ENCODE measurements at places on chromosomes 11 and 22.
A peak's percentile ranks its signal among the peaks of the same experiment; 100 is the strongest.

DNA sequence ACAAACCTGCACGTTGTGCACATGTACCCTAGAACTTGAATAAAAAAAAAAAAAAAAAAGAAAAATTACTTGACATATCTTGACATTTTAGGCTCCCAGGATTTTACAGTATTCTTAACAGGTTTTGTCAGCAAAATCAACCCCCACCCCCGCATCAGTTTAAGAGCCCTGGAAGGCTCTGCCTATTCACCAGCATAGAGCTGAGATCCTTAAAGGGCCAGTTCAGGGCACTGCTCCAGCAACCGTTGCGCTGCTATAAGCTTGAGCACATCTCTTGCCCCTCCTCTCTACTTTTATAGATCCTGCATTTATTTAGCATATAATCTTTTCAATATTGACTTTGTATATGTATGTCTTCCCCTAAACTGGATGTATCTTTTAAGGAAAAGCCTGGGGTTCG is 697 bp upstream of the PAFAH1B2 start:
- H3K27ac ChIP-seq = peak overlapping the region; percentile 76
- H3K4me3 ChIP-seq = peak overlapping the region; percentile 81
- peaks cover 15% of the 10 kb centered on the region for H3K36me3 ChIP-seq
- DNase-seq = peak; percentile 68
- no peaks in the 10 kb centered on the region for H3K27me3 ChIP-seq

DNA sequence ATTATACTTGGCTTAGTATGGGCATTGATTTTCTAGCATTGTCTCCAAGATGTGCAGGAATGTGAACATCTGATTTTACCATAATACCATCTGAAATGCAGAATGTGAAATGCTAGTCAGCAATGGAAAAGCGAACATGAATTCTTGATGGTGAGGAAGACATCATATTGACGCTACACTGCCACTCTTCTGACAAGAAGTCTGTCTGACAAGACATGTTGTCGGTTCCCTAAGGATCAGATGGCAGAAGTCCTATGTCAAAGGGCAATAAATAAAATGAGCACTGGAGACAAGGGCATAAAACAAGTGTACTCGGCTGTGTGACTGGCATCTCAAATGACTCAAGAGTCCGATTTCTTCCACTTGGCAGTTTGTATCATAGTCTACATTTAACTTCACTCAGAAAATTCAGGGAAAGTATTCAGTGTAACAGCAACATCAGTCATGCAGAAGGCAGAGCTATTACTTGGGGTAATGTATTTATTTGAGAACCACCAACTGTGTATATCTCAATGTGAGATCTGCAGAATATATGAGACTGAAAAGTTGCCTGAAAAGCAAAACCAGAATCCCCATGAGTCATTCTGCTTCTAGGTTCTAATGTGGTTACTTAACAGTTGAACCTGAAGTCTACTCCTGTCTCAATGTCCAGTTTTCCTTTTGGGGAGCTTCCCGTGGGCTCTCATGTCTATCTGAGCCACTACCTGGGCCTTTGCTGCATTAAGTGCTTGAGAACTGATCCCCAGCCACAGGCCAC is 51.5 kb downstream of the SLC17A6 start:
- H3K27me3 ChIP-seq = peaks cover 11% of the 10 kb centered on the region
- H3K36me3 ChIP-seq = no peaks in the 10 kb centered on the region
- H3K4me1 ChIP-seq = no peaks in the 10 kb centered on the region
- DNase-seq = no peak

DNA sequence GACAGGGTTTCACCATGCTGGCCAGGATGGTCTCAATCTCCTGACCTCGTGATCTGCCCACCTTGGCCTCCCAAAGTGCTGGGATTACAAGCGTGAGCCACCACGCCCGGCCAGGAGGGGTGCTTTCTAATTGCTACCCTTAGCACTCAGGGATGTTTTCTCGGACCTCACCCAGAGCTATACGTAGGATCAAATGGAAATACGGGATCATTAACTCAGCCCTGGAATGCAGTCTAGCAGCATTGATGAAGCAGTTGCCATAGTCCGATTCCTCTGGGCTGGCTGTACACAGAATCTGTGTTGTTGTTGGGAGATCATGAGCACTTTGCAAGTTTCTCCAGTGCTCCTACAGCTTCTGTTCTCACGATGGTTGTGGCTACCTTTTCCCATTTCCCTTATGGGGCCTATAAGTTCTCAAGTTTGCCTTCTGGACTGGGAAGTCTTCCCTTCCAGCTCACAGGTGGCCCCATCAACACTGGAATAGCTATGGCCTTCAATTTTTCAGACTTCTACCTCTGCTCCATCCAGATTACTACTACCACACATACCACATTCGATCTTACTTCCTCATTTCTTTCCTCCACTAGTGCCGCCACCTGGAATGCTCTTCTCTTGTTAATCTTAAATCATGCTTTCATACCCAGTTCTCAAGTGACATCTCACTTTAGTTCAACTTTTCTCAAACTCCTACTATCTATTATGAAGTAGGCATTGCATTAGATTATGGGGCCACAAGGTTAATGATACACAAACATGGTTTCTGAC is 16.1 kb upstream of the PCF11 start:
- H3K27me3 ChIP-seq = no peaks in the 10 kb centered on the region
- no peaks in the 10 kb centered on the region for H3K4me1 ChIP-seq
- H3K4me3 ChIP-seq = no peak overlapping the region
- no peak for DNase-seq

DNA sequence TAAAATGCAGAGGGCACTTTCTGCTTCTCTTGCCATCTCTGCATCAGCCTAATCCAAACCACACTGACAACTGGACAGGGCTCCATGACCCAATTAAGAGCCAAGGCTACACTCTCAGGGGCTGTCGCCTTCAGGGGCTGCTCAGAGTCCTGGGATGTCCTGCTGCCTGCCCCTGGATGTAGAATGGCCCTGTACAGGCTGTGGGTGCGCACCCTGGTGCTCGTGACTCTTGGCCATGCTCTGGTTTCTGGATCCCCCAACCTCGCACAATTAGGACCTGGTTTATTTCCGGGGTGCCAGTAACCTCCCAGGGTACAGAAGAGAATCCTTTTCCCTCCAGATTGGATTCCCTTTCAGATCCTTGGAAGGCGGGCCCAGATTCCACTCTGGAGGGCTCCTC is 11.3 kb downstream of the IFT27 start:
- no peak for DNase-seq
- H3K36me3 ChIP-seq = no peaks in the 10 kb centered on the region
- no peak overlapping the region for H3K27ac ChIP-seq
- peaks cover 8% of the 10 kb centered on the region for H3K4me1 ChIP-seq
- H3K4me3 ChIP-seq = no peak overlapping the region
- no peaks in the 10 kb centered on the region for H3K27me3 ChIP-seq

DNA sequence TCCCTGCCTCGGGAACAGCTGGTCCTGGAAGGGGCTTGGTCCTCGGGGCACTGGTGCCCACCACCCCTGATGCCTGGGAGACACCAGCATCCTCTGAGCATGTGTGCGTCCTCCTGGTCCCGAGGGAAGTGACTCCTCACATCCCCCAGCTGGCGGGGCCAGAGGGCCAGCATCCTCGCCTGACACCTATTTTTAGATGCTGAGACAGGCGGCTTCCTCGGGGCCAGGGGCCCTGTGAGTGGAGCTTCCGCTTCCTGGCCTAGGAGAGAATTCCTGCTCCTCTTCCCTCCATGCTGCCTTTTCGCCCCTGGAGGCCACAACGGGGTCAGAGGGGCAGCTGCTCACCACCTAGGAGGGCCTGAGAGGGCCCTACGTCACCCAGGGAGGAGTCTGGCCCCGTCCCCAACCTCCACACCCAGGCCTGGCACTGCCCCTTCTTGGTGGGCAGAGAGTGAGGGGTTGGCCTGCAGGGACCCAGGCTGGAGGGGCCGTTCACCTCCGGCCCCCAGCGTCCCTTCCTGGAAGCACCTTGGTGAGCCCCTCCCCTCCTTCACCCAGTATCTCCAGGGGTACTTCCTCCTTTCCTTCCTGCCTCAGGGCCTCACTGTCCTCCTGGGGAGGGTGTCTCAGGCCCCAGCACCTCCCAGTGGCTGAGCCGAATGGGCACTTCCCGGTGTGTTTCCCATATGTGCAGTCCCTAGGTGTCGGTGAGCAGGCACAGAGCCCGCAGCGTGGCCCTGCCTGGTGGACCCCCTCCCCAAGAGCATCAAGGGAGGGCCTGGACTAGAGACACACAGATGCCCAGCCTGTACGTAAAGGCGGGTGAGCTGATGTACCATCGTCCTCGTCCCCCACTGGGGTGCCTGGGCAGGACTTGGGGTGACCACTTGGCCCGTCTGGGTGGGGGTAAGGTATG is 6.1 kb downstream of the CD81 start:
- no peaks in the 10 kb centered on the region for H3K27me3 ChIP-seq
- no peak overlapping the region for H3K27ac ChIP-seq
- no peak for DNase-seq
- no peak overlapping the region for H3K4me3 ChIP-seq
- H3K4me1 ChIP-seq = no peaks in the 10 kb centered on the region
- no peaks in the 10 kb centered on the region for H3K36me3 ChIP-seq

DNA sequence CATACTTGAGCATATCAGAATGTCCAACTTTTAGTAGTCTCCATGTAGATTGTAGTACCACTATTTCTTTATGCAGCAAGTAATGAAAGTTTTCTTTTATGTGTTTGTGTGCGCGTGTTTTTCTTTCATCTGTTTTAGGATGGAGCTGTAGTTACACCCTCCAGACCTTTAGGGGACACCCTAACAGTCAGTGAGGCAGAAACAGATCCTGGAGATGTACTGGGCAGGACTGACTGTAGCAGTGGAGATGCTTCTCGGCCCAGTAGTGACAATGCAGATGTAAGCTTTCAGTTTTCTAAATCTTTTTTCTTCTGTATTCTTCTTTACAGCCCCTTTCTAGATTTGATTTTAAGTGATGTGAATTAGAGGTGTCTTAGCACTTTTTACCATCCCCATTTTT is 79.9 kb upstream of the GRIK4 start:
- H3K27me3 ChIP-seq = no peaks in the 10 kb centered on the region
- H3K27ac ChIP-seq = peak overlapping the region; percentile 74
- H3K4me3 ChIP-seq = peak overlapping the region; percentile 39
- H3K4me1 ChIP-seq = peaks cover 18% of the 10 kb centered on the region

DNA sequence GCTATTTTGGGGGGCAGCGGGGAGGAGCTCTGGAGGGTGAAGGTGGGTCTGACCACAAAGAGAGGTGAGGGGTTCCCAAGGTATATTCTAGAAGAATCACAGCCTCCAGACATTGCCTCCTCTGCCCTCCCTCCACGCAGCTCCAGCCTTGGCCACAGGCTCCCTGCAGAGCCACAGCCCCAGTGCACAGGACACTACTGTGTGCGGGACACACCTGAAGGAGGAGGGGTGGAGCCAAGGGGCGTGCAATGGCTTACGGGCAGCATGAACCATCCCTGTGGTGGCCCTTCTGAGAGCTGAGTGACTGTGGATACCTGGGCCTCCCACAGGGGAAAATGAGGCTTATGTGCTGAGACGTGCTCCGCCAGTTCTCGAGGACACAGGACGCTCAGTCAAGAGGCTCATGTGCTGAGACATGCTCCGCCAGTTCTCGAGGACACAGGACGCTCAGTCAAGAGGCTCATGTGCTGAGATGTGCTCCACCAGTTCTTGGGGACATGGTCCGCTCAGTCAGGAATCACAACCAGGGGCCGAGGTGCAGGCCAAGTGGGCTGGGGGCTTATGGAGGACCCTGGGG is 417.3 kb downstream of the SHANK2 start:
- no peak overlapping the region for H3K4me3 ChIP-seq
- DNase-seq = no peak
- no peaks in the 10 kb centered on the region for H3K27me3 ChIP-seq
- no peaks in the 10 kb centered on the region for H3K36me3 ChIP-seq
- no peaks in the 10 kb centered on the region for H3K4me1 ChIP-seq

DNA sequence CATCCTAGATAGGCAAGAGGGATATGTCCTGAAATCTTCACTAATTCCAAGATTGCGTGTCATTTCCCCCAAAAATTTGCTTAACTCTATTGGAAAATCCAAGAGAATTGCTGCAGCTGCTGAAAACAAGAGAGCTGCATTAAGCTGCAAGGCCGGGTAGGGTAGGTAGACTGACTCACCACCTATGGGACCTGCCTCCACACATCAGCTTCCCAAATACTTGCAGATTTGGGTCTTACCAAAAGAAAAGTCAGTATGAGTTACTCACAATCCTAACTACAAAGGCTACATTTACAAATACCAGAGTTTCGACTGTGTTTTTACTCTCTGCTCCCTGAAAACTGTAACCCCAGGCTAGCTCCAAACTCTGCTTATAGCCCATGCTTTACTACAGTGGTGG is 142.5 kb upstream of the TEAD1 start:
- H3K27ac ChIP-seq = no peak overlapping the region
- 0 out of 2 replicates have a peak, but pooled peaks cover 3% of the 10 kb centered on the region for H3K36me3 ChIP-seq
- H3K4me1 ChIP-seq = peaks cover 3% of the 10 kb centered on the region
- H3K27me3 ChIP-seq = no peaks in the 10 kb centered on the region
- DNase-seq = no peak
- no peak overlapping the region for H3K4me3 ChIP-seq

DNA sequence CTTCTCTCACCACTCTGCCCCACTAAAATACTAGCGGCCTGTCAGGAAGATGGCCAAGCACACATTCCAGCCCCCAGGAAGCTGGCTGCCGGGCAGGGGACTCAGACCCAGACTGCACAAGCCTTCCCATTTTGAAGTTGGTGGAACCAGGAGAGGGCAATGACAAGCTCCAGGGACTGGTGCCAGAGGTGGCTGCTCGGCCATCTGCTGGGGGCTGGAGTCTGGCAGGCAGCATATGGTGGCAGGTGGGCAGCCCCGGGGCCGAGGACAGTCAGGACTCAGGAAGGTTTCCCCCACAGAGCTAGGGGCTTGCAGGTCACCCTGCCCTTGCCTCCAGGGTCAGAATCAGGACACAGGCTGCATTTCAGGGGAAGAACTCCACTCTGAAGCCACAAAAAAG is 22.6 kb downstream of the KCNJ5 start:
- H3K4me3 ChIP-seq = no peak overlapping the region
- peaks cover 18% of the 10 kb centered on the region for H3K27me3 ChIP-seq
- H3K36me3 ChIP-seq = no peaks in the 10 kb centered on the region

GRCh38 chr22:44344407-44344806 is 31.7 kb upstream of the SHISAL1 start:
- H3K27ac ChIP-seq = no peak overlapping the region
- H3K4me1 ChIP-seq = no peaks in the 10 kb centered on the region
- no peaks in the 10 kb centered on the region for H3K36me3 ChIP-seq

DNA sequence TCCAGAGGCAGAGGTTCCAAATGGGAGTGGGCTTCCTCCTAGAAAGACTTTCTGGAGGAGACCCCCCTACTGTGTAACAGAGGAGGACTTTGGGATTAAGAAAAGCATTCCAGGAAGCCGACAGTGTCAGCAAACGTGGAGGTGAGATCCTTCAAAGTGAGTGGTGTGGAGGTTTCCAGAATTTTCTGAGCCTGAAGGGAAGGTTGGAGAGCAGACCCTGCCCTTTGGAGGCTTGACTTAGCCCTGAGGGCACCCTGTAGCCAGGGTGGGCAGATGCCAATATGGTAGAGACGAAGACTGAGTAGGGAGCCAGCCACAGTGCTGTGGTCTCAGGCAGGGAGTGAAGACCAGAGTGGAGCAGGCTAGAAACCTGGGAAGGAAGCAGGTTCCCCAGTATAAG is 1.8 kb upstream of the KLHL22 start:
- H3K36me3 ChIP-seq = no peaks in the 10 kb centered on the region
- H3K4me1 ChIP-seq = peaks cover 25% of the 10 kb centered on the region
- H3K27me3 ChIP-seq = no peaks in the 10 kb centered on the region
- H3K4me3 ChIP-seq = no peak overlapping the region
- DNase-seq = no peak

GRCh38 chr11:38019072-38019775 is 1421.2 kb upstream of the RAG2 start:
- H3K4me1 ChIP-seq = peaks cover 14% of the 10 kb centered on the region
- peak overlapping the region; percentile 21 for H3K27ac ChIP-seq
- DNase-seq = peak; percentile 87
- H3K36me3 ChIP-seq = no peaks in the 10 kb centered on the region
- H3K27me3 ChIP-seq = no peaks in the 10 kb centered on the region
- no peak overlapping the region for H3K4me3 ChIP-seq

- no peak overlapping the region for H3K27ac ChIP-seq
- H3K36me3 ChIP-seq = no peaks in the 10 kb centered on the region
- no peak for DNase-seq
- H3K27me3 ChIP-seq = no peaks in the 10 kb centered on the region
- no peak overlapping the region for H3K4me3 ChIP-seq
Observed at GRCh38 chr11:87819151-87819550, 356.1 kb downstream of the RAB38 start.

All from PC-3 (cell line).